ENCODE measurements at places on chromosomes 12 and 14.

DNA sequence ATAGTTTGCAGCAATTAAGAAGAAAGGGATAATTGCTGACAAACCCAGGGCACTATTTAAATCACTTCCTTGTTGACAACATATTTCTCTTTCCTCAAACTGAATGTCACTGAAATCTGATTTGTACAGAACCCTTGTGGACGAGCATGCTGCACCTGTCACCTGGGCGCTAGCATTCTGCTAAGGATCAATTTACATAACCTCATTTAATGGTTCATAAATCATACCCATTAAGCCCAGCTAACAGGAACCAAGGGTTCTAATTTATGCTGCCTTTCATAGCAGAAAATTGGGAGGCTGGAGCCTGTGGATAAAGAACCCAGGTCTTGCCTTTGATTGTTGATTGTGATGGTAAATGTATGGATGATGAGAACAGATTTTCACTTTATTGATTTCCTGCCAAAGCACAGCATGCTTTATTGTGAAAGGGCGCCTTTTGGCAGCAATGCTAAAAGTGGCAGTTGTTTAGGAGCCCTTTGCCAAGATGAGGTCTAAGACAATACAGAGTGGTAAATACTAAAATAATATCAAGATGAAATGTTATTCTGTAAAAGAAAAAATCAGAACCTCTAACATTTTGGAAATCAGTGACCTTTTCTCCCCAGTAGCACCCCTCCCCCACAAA, 95.4 kb downstream of the NKX2-1 start:
- DNase-seq = no peak

DNA sequence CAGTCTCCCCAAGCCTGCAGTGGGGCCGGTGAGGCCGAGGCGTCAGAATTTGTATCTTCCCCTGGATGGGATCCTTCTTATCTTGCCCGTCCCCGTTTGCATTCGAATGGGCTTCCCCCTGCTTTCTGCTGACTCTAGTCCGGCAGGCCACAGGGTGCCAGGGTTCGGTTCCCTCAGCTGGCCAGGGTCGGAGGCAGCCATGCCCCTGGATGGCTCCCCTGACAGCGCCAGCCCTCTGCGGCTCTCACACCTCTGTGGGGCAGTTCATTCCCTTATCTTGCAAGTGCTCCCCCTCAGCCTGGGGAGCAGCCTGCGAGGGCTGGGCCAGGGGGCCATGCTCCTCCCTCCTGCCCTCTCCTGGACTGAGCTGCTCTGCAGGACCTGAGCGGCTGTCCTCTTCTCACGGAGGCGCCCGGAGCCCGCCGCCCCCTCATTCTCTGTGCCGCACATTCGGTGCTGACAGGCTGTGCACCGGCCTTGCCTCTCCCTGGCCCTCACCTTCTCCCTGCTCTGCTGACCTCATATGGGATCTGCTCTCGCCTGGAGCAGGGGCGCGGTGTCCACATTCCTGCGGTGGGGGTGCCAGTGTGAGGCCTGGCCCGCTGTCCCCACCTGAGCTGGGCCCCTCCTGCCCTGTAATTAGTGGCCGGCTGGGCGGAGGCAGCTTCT, 32.8 kb downstream of the KIF26A start:
- DNase-seq = no peak

DNA sequence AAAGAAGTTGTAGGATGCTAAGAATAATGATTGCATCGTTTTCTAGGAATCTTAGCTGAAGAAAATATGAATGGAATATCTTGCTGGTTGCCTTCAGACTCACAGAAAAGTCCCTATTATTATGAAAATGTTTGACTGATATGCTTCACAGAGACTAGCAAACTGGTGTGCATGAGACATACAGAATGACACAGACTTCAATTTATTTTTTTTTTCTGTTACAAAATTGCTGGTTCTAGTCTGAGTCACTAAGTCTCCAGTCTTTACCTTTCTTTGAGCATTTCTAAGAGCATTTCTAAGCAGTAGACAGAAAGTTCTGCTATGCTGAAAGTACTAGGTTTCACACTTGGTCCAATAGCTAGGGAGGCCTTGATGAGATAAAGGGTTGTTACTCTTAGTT, 377.6 kb upstream of the ATP2B1 start:
- DNase-seq = no peak

GRCh38 chr14:88007608-88008007, 2.7 kb downstream of the GPR65 start:
- DNase-seq = no peak

DNA sequence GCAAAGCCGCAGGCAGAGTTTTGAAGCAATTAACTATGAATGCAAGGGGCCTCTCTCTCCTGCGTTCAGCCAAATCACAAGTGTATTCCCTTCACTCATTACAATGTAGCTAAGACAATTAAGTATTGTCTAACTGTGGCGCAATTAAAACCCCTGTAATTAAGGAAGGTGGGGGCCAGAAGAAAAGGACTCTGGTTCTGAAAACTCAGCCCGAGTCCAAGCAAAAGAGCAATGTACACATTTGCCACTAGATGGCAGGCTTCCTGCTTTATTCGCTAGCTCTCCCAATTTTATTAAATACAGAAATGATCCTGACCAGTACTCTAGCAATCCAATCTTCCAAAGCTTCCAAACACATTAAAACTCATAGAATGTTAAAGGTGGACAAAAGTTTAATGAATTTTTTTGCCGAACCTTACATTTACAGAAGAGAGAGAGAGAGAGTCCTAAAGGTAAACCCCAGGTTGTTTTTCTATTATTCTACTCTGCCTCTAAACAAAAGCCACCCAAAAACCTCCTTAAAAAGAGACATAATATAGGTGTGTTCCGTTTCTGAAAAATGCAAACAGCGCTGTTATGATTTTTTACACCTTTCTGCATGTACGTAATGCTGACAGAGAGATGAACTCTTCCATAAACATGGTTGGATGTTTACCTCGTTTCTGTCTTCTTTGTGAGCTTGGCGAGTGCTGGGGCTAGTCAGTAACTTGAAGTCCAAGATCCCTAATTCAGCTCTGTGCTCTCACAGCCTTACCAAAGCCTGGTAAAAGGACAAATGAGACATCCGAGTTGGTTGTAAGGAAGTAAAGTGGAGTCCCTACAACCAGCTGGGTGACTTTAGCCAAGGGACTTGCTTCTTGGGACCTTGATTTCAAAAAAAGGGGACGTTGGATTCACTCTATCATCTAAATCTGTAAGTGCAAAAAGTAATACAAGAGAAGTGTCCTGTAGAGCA, 50.9 kb upstream of the VASH1 start:
- DNase-seq = no peak

GRCh38 chr14:24037658-24038037, 14.2 kb upstream of the CARMIL3 start:
- DNase-seq = no peak

DNA sequence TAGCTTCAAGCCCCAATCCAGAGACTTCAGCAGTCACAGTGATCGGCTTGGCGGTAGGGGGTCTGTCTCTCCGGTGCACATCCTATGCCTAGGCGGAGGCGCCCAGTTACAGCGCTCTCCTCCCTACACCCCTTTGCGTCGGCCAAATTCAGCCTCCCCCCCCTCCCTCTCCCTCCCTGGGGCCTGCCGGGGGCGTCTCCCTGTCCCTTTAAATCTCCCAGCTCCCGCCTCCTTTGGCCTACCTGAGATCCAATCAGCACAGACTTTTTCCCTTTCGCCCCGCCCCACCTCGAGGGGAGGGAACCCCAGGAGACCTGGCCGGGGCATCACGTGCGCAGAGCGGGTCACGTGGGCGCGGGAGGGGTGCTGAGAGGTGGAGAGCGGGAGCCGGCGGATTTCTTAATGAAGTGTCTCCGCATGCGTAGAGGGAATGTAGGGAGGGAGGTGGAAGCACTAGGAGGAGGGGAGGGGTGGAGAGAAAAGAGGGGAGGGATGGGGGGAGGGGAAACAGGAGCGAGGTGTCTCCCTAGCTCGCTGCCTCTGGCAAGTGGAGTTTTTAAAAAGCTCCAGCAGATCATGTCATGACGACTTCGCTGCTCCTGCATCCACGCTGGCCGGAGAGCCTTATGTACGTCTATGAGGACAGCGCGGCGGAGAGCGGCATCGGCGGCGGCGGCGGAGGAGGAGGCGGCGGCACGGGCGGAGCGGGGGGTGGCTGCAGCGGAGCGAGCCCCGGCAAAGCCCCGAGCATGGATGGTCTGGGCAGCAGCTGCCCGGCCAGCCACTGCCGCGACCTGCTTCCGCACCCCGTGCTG, at the start of gene HOXC13:
TSS of gene HOXC13 (plus strand) at position 506 of the 815 bp plus-strand sequence. CDS start at position 582, 76 bp downstream.
- DNase-seq = no peak

DNA sequence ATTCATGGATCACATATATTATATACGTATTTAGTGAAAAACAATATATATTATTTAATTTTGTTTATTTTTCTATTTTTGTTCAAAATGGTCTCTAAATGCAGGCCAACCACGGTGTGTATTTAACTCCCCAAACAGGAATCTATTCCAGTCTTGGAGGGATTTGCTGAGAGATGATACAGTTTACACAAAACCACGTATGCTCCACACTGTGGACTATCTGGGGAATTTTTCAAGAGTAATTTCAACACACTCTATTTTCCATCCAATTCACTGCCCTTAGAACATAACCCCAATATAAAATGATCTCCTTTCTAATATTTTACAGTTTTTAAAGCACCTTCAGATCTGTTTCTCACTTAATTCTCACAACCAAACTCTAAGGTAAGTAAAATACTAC, 15.3 kb downstream of the EML1 start:
- no peak for DNase-seq

GRCh38 chr12:31117203-31118011, 43.7 kb downstream of the DDX11 start:
- DNase-seq = peak; percentile 28

DNA sequence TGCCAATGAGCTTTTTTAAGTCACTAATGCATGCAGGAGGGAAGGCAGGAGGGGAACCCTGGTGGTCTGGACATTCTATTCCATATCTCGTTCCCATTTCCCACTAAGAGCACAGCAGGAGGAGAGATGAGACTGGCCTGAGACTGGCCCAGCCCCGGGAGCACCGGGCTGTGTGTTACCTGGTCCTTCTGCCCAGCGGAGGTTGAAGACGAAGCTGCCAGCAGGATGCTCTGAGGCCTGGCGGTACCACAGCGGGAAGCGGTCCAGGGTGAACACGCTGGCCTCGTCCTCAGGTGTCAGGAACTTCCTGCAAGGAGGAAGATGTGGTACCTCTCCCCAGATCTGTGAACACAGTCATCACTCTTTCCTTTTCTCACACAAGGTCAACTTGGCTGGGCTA, 23.9 kb downstream of the LRTM2 start:
- DNase-seq = no peak

Measured in stimulated activated CD8-positive, alpha-beta memory T cell treated with anti-CD3 and anti-CD28 coated beads, Interleukin-15, amount 100 ng/mL, for 24 hours (primary cell).